Bronchus fibroblast of lung (primary cell): ENCODE measurements at places on chromosomes 2 and 18. TPM values are rescaled to one million over a fixed set of nuclear protein-coding genes. Genes with fewer than 3 reads are reported as not detected.

Gene ATP6V1B1
- total RNA-seq, result 1.0 and 4.4 TPM in 2 replicates

Gene MC5R
- not detected in 2 replicates for total RNA-seq

Gene VIT
- not detected in 2 replicates for total RNA-seq

Gene MTCL1
- 14.3 and 18.2 TPM in 2 replicates for total RNA-seq

Gene GAREM1
- total RNA-seq, result 2.2 and 3.0 TPM in 2 replicates

Gene EMILIN2
- 11.9 and 15.3 TPM in 2 replicates for total RNA-seq

Gene SERPINB13
- not detected in 2 replicates for total RNA-seq

Gene RNU2-63P
- not detected in 2 replicates for total RNA-seq

Gene LAMA3
- total RNA-seq, result 1.2 and 1.3 TPM in 2 replicates

Gene SERPINB4
- not detected in 2 replicates for total RNA-seq

Gene STRADB
- total RNA-seq, result 28.4 and 31.8 TPM in 2 replicates

Gene CSRNP3
- 1.7 and 2.5 TPM in 2 replicates for total RNA-seq

Gene HOXD3
- not detected in 2 replicates for total RNA-seq

Gene POTEI
- not detected in 2 replicates for total RNA-seq

Gene AKAIN1
- not detected in 2 replicates for total RNA-seq

Gene CD8B2
- not detected in 2 replicates for total RNA-seq

Gene TCF23
- not detected in 2 replicates for total RNA-seq

Gene BOLL
- not detected in 2 replicates for total RNA-seq

Gene SKOR2
- not detected in 2 replicates for total RNA-seq

Gene BCL11A
- total RNA-seq, result 0.15 and 0.17 TPM in 2 replicates

Gene RPIA
- total RNA-seq, result 2.5 and 3.1 TPM in 2 replicates
